ENCODE measurements at places on chromosomes 16 and 17.

DNA sequence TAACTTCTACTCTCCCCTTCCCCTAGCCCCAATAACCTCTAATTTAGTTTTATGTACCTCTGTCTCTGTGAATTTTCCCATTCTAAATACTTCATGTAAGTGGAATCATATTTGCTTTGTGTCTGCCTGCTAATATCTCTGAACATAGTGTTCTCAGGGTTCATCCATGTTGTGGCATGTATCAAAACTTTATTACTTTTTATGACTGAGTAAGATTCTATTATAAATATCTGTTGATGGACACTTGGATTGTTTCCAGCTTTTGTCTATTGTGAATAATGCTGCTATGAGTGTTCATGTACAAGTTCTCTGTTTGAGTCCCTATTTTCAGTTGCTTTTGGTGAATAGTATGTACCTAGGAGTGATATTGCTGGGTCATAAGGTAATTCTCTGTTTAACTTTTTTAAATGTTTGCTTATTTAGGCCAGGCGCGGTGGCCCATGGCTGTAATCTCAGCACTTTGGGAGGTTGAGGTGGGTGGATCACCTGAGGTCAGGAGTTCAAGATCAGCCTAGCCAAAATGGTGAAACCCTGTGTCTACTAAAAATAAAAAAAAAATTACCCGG lies 92.8 kb downstream of the CHD9 start:
- no peak for DNase-seq

DNA sequence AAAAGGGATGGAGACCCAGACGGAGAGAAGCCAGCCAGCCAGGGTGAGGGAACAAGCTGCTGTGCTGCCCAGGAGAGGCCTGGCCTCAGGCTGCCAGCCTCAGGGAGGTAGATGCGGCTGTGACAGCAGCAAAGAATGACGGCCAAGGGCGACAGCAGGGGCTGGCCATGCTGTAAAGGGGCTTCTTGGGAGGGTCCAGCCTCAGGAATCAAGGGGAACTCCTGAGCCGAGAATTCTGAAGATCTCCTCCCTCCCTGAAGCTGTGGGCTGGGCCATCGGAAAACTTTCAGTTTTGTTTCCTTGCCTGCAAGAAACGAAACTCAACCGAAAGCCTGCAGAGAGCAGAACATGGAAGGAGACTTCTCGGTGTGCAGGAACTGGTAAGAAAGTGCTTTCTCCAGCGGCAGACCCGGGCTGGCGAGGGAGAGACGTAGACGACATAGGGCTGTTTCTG lies at the start of gene XAF1:
Gene XAF1, plus strand, starts transcription at position 316 of the 454 bp plus-strand sequence. Its CDS starts 33 bp downstream, at position 349.
- DNase-seq: peak; percentile 50

- DNase-seq: no peak
Observed at GRCh38 chr17:10102817-10103216, 95.6 kb downstream of the GAS7 start.

- DNase-seq: no peak
Observed at GRCh38 chr16:11819798-11820197, 22.7 kb upstream of the ZC3H7A start.

DNA sequence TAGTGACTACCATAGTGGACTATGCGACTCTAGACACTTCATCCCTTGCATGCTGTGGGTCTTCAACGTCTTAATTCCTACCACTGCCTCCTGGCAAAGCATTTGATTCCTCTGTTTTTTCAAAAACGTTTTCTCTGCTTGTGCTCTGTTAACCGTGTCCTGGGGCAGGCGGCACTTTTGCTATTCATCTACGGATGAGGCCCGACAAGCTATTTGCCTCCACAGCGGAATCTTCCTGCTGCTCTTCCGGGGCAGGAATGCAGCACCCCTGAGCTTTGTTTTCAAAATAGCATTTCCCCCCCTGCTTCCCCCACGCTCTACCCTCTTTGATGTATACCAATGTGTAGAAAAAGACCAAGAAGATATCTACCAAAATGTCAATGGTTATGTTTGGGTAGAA lies 39.8 kb upstream of the METTL16 start:
- DNase-seq: no peak

DNA sequence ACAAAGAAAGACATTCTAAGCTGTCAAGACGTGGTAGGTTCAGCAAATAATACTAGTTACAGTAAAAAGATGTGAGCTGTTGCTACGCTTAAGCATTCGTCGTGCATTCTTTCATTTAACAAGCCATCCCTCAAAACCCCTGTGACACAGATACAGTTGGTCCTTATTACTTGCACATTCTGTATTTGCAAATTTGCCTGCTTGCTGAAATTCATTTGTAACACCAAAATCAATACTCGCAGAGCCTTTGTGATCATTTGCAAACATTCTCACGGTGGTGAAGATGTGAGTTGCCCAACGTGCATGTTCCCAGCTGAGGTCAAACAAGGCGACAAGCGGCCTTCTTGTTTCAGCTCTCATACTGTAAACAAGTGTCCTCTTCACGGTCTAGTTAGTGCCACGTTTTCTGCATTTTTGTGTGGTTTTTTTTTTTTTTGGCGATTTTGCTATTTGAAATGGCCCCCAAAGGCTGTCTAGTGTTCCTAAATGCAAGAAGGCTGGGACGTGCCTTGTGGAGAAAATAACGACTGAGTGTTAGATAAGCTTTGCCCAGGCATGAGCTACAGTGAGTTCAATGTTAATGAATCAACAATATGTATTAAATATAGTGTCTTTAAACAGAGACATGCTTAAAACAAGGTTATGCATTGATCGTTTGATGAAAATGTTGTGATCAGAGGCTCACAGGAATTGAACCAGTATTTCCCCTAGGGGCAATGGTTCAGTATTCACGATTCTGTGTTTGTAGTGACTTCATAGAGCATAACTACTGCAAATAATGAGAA lies 84.1 kb downstream of the RAB11FIP4 start:
- no peak for DNase-seq

- peak; percentile 78 for DNase-seq
Observed at GRCh38 chr17:3888343-3889171, 4.3 kb downstream of the CAMKK1 start.

GRCh38 chr16:72999541-73000019 lies 48.3 kb downstream of the ZFHX3 start:
- no peak for DNase-seq

DNA sequence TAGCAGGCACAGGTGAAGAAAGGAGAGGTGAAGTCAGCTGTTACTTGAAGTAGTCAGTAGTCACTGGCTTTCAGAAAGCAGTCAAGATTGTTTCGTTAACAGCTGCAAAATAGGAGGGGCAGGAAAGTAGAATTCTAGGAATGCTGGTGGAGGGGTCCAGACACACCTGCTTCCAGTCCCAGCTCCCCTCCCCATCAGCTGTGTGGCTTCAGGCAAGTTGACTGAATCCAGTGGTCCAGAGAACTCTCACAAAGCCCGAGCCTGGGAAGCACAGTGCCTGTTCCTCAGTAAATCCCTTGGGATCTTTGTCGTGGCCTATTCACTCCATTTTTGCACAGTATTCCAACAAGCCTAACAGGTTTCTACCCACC lies 4.6 kb upstream of the SOCS1 start:
- no peak for DNase-seq

DNA sequence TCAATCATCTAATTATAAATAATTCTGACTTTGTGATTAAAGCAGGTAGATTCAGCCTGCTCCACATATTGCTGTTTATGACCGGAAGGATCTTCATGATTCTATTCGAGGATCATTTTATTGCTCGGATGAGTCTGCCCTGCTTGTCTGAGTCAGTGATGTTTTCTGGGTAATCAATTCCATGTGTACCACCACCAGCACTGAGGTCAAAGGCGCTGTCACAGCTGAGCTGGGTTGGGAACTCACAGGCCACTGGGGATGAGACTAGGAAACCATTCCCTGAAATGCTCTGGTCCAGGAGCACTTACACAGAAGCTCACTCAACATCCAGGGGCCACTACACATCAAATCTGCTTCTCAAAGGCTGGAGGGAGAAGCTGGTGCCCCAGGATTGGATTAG lies 30.4 kb upstream of the ERN1 start:
- no peak for DNase-seq

DNA sequence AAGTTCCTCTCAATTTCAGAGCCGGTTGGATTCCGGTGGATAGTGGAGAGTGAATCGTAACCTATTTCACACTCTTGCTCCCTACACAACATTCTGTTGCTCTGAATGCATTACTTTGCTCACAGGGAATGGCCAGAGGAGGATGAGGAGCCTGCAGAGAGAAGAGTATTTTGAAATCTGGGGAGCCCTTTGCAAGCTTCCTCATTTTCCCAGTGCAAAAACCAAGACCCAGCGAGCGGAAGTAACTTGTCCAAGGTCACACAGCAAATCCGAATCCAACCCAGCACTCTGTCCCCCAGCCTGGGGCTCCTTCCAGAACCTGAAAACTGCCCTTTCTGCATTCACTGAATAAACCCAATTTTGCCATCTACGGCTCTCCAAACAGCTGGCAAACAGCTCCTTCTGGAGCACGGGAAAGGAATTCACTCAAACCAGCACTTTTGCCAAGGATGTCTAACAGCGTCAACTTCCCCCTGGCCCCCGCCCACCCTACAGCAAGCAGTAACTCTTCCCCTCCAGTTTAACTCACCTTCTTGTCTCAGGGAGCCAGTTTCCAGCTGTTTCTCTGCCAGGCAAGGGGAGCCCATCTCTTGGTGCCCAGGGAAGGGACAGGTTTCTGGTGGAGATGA lies 557 bp downstream of the KCNG4 start:
- DNase-seq: no peak

DNA sequence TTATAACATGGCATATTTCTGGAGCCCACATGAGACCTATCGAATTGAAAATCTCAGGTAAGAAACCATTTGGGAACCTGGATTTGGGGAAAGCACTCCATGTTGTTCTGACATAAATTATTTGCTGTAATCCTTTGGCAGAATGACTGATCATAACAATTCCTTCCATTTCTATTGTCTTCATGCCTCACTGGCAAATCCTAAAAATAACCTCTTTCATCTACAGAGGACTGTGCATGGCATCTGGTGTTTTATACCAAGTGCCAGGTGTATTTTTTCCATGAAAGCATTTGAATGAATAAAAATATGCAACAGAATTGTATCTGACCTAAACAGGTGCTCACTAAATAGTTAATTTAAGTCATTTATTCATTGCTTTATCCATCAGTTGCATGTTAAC lies 33.7 kb upstream of the COQ7 start:
- no peak for DNase-seq

DNA sequence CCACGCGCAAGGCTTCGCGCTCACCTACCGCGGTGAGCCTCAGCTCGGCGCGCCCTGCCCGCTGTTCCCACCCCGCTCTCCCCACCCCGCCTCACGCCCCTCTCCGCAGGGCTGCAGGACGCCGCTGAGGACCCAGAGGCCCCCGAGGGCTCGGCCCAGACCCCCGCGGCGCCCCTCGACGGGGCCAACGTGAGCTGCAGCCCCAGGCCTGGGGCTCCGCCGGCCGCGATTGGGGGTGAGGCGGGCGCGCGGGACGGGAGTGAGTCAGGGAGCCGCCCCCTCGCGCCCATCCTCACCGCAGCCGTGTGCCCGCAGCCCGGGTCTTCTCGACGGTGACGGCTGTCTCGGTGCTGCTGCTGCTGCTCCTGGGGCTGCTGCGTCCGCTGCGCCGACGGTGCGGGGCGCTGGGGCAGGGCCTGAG lies 1.9 kb upstream of the PAQR4 start:
- DNase-seq: no peak

- DNase-seq: peak; percentile 90
Observed at GRCh38 chr17:19004421-19005136, at the start of gene FAM83G. FAM83G (minus strand) TSS chr17:19004764; CDS start chr17:19004041, 723 bp downstream.

DNA sequence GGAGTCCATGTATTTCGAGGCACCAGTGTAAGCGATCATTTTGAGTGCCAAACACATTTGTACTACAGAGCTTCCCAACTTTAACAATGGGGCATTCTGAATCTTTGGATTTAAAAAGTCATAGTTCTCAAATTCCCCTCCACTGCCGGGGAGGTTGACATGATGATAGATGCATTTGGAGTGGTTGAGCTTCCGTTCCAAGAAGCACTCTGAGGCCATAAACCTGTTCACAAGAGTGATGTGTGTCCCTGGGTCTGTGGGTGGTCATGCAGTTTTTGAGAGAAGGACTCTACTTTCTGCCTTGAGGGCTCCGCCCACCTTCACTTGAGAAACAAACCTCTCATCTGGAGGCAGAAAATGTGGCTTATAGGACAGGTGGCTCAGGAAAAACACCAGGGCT lies 43.7 kb downstream of the IRX5 start:
- DNase-seq: no peak

DNA sequence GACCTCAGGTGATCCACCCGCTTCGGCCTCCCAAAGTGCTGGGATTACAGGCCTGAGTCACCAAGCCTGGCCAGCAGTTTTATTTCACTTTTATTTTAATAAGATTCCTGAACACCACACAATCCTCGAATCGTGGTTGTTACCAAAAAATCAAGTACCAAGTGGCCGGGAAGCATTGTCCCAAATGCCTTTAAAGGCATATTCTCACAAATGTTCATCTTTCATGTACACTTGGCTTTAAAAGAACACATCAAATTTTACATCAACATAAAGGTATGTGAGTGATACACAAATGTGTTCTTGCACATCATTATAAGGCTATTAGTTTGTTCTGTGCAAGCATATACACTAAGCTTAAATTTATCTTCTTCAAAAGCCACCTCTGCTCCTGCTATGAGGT lies 8.1 kb upstream of the MYH11 start:
- no peak for DNase-seq

DNA sequence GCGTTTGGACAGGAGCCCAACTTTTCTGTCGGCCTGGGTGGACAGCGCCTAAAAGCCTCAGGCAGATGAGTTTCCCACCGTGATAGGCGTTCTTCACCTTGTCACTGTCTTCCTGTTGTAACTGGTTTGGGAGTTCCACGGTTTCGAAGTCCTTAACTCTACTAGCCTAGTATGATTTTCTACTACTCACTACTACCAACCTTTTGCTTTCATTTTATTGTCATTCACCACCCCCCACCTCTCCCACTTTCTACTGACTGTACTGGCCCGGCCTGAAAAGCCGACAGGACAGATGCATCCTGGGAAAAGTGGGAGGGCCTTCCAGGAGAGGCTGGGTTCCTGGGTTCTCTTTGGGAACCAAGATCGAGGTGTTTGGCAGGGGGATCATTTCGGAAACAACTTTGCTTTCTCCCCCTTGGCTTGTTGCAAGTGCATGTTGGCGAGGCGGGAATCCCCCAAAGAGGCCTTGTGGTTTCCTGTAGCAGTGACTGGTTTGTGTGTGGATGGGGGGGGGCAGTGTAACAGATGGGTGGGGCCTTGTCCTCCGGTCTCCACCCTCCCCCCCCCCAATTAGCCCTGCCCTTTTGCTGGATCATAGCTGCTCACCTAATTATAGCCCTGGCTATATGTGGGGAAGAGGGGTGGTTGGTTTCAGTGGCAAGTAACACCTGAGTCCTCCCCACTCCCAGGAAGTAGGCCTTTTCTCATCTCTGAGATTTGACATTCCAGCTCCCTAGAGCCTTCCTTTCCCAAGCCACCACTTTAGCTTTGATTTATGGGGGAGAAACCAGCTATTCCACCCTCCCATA lies 1.4 kb downstream of the EIF5A start:
- peak; percentile 81 for DNase-seq

- no peak for DNase-seq
Observed at GRCh38 chr16:35102780-35103403, 1643.5 kb downstream of the TP53TG3F start.
